ENCODE measurements at places on chromosomes 11 and 22. TPM values are rescaled to one million over a fixed set of nuclear protein-coding genes. Genes with fewer than 3 reads are reported as not detected.
A peak's percentile ranks its signal among the peaks of the same experiment; 100 is the strongest.

DNA sequence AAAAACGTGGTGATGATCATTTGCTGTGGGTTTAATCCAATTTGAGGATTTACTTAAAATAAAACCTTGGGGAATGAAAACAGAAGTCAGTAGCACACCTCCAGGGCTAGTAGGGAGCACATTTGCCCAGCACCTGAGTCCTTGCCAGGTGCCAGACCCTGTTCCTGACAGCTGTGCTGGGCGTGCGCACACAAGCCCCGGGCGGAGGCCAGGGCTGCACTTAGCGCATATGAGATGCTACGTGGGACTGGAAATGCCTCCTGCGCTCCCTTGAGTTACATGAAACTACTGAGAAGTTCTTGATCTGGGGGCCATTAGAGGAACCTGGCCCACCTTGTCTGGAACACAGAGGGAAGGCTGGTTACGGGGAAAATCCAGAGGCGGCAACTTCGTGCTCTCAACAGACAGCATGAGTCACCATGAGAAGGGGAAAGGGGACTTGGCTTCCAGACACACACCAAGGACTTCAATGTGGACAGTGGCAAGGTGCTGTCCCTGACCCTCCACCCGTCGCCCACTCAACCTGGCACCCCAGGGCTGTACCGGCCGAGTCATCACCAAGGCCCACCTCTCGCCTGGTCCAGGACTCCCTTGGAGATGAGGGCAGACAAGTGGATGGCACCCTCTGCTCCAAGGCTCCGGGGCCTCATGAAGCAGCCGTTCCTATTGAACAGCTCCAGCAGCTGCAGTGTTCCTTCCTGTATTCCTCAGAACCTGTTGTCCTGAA, 1468.6 kb downstream of the BRD1 start:
- no peak overlapping the region for H3K27ac ChIP-seq
- DNase-seq = no peak
- no peak overlapping the region for H3K4me3 ChIP-seq
- H3K4me1 ChIP-seq = no peaks in the 10 kb centered on the region
- no peaks in the 10 kb centered on the region for H3K27me3 ChIP-seq
- no peaks in the 10 kb centered on the region for H3K36me3 ChIP-seq

DNA sequence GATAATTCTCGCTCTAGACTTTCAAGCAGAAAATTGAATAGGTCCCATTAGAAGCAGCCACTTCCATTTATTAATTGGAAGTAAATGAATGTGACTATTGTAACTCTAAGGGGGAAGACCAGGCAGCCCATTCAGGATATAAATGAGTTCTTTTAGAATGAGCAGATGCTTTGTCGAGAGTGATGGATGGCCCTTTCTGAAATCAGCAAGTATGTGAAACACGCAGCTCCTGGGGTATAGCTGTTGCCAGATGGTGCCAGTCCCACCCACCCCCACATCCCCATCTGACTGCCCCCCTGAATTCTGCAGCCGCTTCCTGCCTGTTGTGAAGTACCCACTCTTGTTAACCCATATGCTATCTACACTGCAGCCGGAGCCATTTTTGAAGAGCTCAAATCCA, 3.7 kb downstream of the SLC15A3 start:
- no peaks in the 10 kb centered on the region for H3K27me3 ChIP-seq
- peaks cover 36% of the 10 kb centered on the region for H3K36me3 ChIP-seq
- H3K4me1 ChIP-seq = peaks cover 36% of the 10 kb centered on the region
- no peak overlapping the region for H3K27ac ChIP-seq

- H3K36me3 ChIP-seq = no peaks in the 10 kb centered on the region
- H3K4me1 ChIP-seq = no peaks in the 10 kb centered on the region
- H3K27me3 ChIP-seq = peaks cover 46% of the 10 kb centered on the region
- no peak overlapping the region for H3K4me3 ChIP-seq
- no peak for DNase-seq
Observed at GRCh38 chr11:116162886-116163230, 609.9 kb downstream of the BUD13 start.

- no peaks in the 10 kb centered on the region for H3K27me3 ChIP-seq
- peaks cover 88% of the 10 kb centered on the region for H3K36me3 ChIP-seq
- no peak overlapping the region for H3K27ac ChIP-seq
- no peak overlapping the region for H3K4me3 ChIP-seq
Observed at GRCh38 chr11:113351480-113351879, 36.1 kb upstream of the ANKK1 start.

- no peaks in the 10 kb centered on the region for H3K27me3 ChIP-seq
- no peak overlapping the region for H3K27ac ChIP-seq
- no peak for DNase-seq
- H3K36me3 ChIP-seq = no peaks in the 10 kb centered on the region
- no peak overlapping the region for H3K4me3 ChIP-seq
- H3K4me1 ChIP-seq = no peaks in the 10 kb centered on the region
Observed at GRCh38 chr11:14676068-14676467, 32.5 kb downstream of the PDE3B start.

DNA sequence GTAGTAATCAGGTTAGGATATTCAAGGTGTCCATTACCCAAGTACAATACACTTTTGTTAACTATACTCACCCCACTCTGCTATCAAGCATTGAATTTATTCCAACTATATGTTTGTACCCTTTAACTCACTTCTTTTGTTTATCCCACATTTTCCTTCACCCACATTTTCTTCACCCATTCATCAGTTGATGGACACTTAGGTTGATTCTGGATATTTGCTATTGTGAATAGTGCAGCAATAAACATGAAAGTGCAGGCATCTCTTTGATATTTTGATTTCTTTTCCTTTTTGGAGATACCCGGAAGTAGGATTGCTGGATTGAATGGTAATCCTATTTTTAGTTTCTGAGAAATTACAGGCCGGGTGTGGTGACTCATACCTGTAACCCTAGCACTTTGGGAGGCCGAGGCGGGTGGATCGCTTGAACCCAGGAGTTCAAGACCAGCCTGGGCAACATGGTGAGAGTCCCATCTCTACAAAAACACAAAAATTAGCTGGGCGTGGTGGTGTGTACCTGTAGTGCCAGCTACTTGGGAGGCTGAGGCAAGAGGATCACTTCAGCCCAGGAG, 6.5 kb downstream of the TMEM25 start:
- no peak for DNase-seq
- peaks cover 30% of the 10 kb centered on the region for H3K36me3 ChIP-seq
- H3K27ac ChIP-seq = no peak overlapping the region
- no peak overlapping the region for H3K4me3 ChIP-seq
- peaks cover under 1% of the 10 kb centered on the region for H3K4me1 ChIP-seq

DNA sequence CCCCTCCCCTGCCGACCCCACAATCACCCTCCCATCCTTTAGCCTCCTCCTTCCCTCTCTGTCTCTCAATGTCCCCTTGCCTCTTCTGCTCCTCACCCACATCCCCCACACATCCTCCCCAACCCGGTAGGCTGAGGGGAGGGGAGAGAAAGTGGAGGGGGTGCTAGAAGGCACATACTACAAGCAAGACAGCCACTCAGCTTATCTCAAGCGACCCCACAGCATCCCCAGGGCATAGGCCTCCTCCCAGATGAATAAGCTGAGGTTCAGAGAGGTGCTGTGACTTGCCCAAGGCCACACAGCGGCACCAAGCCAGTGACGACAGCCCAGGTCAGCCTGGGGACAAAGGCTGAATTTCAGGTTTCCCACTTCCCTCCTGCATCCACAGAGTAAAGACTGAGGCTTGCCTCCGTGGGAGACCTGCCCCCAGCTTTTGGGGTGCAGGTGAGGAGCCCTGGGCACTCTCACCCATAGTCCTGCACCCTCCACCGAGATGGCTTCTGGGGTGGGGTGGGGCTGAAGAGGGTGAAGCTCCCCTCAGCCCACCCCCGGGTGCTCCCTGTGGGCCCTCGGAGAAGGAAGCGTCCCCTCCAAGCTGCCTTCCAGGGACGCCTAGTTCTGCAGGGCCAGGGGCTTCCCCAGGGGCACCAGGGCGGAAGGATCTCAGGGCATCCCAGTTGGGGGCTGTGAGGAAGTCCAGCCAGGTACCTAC, 511 bp downstream of the RAC2 start:
- no peaks in the 10 kb centered on the region for H3K36me3 ChIP-seq
- peak overlapping the region; percentile 81 for H3K27ac ChIP-seq

GRCh38 chr11:119942583-119943297, 195.2 kb downstream of the TRIM29 start:
- H3K27me3 ChIP-seq = no peaks in the 10 kb centered on the region
- no peaks in the 10 kb centered on the region for H3K4me1 ChIP-seq
- H3K36me3 ChIP-seq = no peaks in the 10 kb centered on the region
- no peak overlapping the region for H3K4me3 ChIP-seq
- DNase-seq = no peak
- no peak overlapping the region for H3K27ac ChIP-seq

Gene INPP5J
- total RNA-seq = 34.4 TPM

Gene DYNC2H1
- 46.7 TPM for total RNA-seq

Gene SCUBE2
- total RNA-seq = 29.8 TPM
